ENCODE measurements at places on chromosomes 6 and 20.
A peak's percentile ranks its signal among the peaks of the same experiment; 100 is the strongest.

- no peak for DNase-seq
These were observed 4.5 kb downstream of the IYD start for GRCh38 chr6:150373260-150373701.

GRCh38 chr20:19966840-19967239 is 50.3 kb upstream of the NAA20 start:
- no peak for DNase-seq

GRCh38 chr20:62367633-62368391 is 700 bp upstream of the LAMA5 start:
- no peak for DNase-seq

GRCh38 chr20:62239278-62239879 is 1.1 kb downstream of the OSBPL2 start:
- DNase-seq: no peak

- DNase-seq: no peak
These were observed 10.3 kb upstream of the SLC22A16 start for GRCh38 chr6:110486756-110487155.

DNA sequence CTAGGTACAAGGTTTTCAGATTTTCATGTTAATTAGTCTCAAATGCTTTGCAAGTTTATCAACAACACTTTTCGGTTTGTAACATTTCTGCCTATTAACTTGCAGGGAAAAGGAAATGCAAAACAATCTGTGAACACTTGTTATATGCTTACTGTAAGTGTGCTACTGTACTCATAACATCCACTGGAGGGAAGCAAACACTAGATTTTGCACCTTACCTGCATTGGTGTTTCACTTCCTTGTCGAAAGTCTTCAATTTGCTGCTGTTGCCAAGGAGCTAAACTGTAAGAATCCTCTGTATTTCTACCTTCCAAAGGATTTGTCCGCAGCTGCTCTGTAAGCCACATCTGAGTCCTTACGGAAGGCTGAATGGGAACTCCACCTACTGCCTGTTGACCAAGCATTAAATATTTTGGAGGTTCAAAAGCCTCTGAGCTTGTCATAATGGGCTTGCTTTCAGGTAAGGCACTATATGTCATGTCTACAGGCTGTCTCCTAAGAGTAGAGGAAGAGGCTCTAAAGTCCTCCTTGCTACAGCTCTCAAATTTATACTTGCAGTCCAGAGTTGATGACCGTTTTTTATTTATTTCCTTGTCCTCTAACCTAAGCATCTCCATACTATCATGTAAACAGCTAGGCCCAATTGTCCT is 17.3 kb downstream of the PLN start:
- DNase-seq: peak; percentile 65

- DNase-seq: no peak
These were observed 3.6 kb downstream of the PARD6B start for GRCh38 chr20:50734730-50735679.

GRCh38 chr6:89489078-89489477 is 56.1 kb downstream of the ANKRD6 start:
- DNase-seq: no peak
